ENCODE measurements at places on chromosomes 2 and 18. TPM values are rescaled to one million over a fixed set of nuclear protein-coding genes. Genes with fewer than 3 reads are reported as not detected.

- H3K4me3 ChIP-seq: no peak overlapping the region
- no peak overlapping the region for H3K27ac ChIP-seq
- no peak for DNase-seq
- no peaks in the 10 kb centered on the region for H3K27me3 ChIP-seq
- peaks cover 72% of the 10 kb centered on the region for H3K36me3 ChIP-seq
Observed at GRCh38 chr18:55269622-55270021, 310.4 kb upstream of the CCDC68 start.

GRCh38 chr2:61718965-61719364 lies 134.9 kb downstream of the FAM161A start:
- H3K27me3 ChIP-seq: no peaks in the 10 kb centered on the region
- H3K4me1 ChIP-seq: no peaks in the 10 kb centered on the region
- H3K4me3 ChIP-seq: no peak overlapping the region
- no peaks in the 10 kb centered on the region for H3K36me3 ChIP-seq
- DNase-seq: no peak

- H3K27ac ChIP-seq: no peak overlapping the region
- H3K4me3 ChIP-seq: no peak overlapping the region
- no peak for DNase-seq
Observed at GRCh38 chr18:8386669-8387380, 222.4 kb upstream of the RAB12 start.

DNA sequence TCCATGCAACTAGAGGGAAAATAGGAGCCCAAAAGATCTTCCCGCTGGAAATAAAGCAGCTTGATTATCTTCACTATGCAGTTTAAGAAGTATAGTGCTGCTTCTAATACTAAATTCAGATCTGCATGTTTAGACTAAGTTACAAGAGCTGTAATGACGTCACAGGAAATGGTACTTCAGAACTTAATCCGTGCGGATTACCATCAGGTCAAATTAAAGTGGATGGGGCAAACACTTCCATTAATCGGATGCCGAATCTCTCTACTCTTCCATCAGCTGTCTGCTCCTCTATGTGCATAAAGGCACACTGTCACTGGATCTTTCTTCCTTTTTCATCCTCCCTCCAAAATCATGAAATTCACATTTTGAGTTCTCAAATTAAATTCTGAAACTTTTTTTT lies 52.6 kb downstream of the TRAPPC12 start:
- DNase-seq: peak; percentile 83
- no peak overlapping the region for H3K27ac ChIP-seq
- no peaks in the 10 kb centered on the region for H3K27me3 ChIP-seq

DNA sequence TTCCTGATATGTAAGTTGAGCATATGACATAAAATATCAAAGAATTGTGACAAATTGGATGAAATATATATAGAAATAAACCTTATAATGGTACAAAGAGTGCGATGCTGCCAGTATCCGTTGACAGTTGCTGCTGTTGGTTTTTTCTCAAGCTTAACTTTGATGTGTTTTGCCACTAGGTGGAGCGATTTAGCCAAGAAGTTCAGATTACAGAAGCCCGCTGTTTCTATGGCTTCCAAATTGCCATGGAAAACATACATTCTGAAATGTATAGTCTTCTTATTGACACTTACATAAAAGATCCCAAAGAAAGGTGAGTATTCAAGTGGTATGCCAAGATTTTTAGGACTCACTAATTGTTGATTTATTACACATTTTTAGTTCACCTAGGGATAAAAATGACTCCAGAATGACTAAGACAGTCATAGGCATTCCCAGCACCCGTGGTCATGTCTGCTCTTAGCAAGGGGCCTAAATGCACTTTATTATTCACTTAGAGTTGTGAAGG lies 2.1 kb downstream of the RRM2 start:
- peaks cover 63% of the 10 kb centered on the region for H3K36me3 ChIP-seq
- H3K27me3 ChIP-seq: no peaks in the 10 kb centered on the region
- peak overlapping the region; percentile 88 for H3K4me3 ChIP-seq
- peaks cover 18% of the 10 kb centered on the region for H3K4me1 ChIP-seq
- H3K27ac ChIP-seq: peak overlapping the region; percentile 34

The DCDC2C gene
- total RNA-seq: 0.81 TPM

DNA sequence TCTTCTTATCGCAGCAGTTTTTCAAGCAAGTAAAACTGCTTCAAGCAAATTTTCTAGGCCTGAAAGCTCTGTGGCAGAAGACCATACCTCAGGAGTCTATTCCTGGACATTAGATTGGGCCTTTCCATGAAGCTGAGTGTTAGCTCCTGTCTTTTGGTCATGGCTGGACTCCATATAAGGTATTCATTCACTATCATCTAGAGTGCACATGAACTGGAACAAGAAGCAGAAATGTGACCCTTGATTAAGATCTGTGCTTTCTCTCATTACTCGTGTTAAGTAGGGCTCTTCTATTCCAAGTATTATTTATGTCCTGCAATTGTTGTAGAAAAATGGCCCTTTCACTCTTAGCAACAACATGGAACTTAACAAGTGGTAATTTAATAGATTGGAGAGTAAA lies 5.9 kb upstream of the GULP1 start:
- no peaks in the 10 kb centered on the region for H3K27me3 ChIP-seq
- H3K4me3 ChIP-seq: no peak overlapping the region
- H3K27ac ChIP-seq: no peak overlapping the region
- no peaks in the 10 kb centered on the region for H3K36me3 ChIP-seq
- no peak for DNase-seq
- no peaks in the 10 kb centered on the region for H3K4me1 ChIP-seq

DNA sequence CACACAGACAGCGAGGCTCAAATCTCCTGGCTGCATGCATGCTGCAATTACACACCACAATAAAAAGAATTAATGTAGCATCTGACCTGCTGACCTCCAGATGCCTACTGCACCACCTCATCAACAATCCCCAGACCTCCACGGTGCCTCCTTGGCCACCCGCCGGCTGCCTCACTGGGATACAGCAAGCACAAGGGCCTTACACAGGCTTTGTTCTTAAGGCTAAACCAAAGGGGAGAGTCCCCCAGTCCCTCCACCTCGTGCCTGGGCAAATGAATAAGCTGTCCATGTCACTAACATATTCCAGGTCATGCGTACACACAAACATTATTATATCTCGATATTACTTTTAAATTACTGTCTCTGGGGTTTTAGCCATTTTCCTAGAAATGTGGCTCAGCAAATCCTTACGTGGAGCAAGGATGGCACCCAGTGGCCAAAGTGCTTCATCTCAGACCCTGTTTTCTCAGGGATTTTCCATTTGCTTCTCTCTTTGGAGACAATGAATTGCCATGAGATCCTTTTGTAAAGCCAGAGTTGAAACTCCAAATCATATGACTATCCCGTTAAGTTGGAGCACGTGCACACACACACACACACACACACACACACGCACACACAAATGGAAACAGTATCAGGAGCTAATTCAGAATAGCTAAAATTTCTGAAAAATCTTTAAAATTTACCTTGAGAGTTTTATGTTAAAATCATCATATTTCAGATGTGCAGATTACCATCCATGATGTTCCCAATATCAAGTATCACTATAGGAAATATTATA lies 313.8 kb downstream of the PDE11A start:
- peak; percentile 72 for DNase-seq
- H3K36me3 ChIP-seq: no peaks in the 10 kb centered on the region
- H3K27me3 ChIP-seq: no peaks in the 10 kb centered on the region
- H3K4me1 ChIP-seq: peaks cover 7% of the 10 kb centered on the region
- no peak overlapping the region for H3K27ac ChIP-seq
- no peak overlapping the region for H3K4me3 ChIP-seq

DNA sequence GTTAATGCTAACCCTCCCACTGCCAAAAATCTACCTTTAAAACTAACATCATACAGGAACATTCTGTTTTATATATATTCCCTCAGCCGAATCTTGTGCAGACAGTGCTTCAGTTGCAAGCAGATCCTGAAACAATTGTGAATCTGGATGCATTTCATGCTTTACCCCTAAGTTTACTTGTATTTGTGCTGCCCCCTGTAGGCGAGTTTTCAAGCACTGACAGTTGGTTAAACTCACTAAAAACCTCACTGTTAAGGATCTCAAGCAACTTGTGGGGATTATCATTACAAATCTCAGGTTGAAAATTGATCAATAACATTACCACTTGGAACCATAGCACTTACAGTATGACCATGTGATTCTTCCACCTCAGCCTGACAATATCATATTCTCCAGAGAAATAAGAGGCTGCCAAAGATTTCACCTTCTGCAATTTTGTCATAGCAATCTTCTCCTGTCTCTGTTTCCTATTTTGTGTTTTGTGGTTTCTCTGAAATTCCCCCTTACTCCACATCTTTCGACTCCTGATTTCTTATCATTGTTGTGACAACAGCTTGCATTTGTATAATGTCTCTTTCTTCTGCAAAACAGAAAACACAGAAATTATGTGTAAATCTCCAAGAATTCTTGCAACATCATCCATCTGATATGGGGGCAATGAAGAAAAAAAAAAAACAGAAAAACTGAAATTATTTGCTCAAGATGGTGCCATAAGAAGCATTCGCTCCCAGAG lies 354.6 kb upstream of the SETBP1 start:
- no peaks in the 10 kb centered on the region for H3K36me3 ChIP-seq
- no peak overlapping the region for H3K27ac ChIP-seq
- no peak overlapping the region for H3K4me3 ChIP-seq
- no peaks in the 10 kb centered on the region for H3K4me1 ChIP-seq

The ITGA4 gene
- 7.0 TPM for total RNA-seq

DNA sequence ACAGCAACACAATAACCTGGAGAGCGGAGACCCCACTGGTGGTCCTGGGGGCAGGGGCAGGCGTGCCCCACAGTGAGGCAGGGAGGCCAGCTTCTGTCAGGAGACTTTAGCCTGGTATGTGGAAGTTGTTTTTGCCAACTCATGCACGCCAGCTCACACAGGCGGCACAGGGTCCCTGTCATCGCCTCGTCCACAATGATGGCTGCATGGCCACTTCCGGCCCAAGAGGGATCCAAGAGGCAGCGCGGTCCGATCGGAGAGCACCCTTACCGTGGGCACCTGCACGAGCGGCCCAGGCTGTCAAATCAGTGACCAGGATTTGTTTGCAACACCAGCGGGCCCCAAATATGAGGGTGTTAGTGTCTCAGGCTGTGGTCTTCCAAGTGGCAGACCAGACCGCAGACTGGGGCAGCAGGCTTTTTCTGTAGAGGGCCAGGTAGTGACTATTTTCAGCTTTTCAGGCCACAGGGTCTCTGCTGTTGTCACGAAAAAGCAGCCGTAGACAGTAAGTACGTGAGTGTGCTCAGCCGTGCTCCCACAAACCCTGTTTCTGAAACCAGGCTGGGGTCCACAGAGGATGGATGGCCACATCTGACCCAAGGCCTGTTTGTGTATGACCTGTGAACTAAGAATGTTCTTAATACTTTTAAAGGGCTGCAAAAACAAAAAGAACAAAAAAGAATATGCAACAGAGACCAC lies 21.2 kb downstream of the SNED1 start:
- DNase-seq: no peak
- H3K27ac ChIP-seq: no peak overlapping the region
- no peak overlapping the region for H3K4me3 ChIP-seq
- no peaks in the 10 kb centered on the region for H3K4me1 ChIP-seq
- no peaks in the 10 kb centered on the region for H3K27me3 ChIP-seq

DNA sequence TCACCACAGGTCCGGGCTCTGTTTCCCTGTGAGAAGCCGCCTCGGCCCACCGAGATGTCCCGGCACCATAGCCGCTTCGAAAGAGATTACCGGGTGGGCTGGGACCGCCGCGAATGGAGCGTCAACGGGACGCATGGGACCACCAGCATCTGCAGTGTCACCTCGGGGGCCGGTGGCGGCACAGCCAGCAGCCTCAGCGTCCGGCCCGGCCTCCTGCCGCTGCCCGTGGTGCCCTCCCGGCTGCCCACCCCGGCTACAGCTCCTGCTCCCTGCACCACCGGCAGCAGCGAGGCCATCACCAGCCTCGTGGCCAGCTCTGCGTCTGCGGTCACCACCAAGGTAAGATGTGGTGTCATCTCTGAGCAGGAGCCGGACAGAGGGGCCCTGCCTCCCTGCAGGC lies 177.2 kb downstream of the KLHL29 start:
- no peaks in the 10 kb centered on the region for H3K36me3 ChIP-seq
- DNase-seq: no peak
- no peaks in the 10 kb centered on the region for H3K27me3 ChIP-seq
- H3K4me3 ChIP-seq: no peak overlapping the region
- peaks cover 3% of the 10 kb centered on the region for H3K4me1 ChIP-seq

GRCh38 chr18:35851286-35851970 lies 121.1 kb upstream of the RMP24 start:
- H3K36me3 ChIP-seq: no peaks in the 10 kb centered on the region
- no peak for DNase-seq
- H3K4me3 ChIP-seq: no peak overlapping the region
- no peak overlapping the region for H3K27ac ChIP-seq
- no peaks in the 10 kb centered on the region for H3K4me1 ChIP-seq

The KCNG2 gene
- not detected for total RNA-seq

The M1AP gene
- not detected for total RNA-seq

GRCh38 chr2:125405816-125406215 lies 1250.1 kb upstream of the GYPC start:
- H3K4me3 ChIP-seq: no peak overlapping the region
- no peaks in the 10 kb centered on the region for H3K27me3 ChIP-seq
- H3K27ac ChIP-seq: no peak overlapping the region
- no peaks in the 10 kb centered on the region for H3K36me3 ChIP-seq

GRCh38 chr2:55010149-55010591 lies 40.1 kb downstream of the RTN4 start:
- no peaks in the 10 kb centered on the region for H3K36me3 ChIP-seq
- no peaks in the 10 kb centered on the region for H3K27me3 ChIP-seq
- H3K4me1 ChIP-seq: peaks cover 94% of the 10 kb centered on the region
- peak overlapping the region; percentile 38 for H3K4me3 ChIP-seq

The GCA gene
- 11.6 TPM for total RNA-seq

Measured in A673 (cell line).